ENCODE measurements at places on chromosomes 12 and 14.

DNA sequence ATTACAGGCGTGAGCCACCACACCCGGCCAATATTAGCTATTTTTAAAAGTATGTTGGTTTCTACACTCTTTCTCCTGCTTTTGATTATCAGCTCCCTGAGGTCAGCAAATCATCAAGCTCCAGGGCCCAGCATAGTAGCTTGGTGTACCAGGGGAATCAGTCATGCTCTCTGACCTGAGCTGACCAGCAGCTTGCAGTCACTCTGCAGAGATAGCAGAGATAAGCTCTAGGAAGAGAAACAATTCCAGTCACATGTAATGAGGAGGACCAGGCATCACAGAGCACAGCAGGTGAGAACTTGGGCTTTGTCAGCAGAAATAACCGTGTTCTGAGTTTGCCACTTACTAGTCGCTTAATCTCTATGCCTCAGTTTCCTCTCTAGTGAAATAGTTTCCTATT is 8.5 kb downstream of the PLEKHD1 start:
- DNase-seq = no peak

DNA sequence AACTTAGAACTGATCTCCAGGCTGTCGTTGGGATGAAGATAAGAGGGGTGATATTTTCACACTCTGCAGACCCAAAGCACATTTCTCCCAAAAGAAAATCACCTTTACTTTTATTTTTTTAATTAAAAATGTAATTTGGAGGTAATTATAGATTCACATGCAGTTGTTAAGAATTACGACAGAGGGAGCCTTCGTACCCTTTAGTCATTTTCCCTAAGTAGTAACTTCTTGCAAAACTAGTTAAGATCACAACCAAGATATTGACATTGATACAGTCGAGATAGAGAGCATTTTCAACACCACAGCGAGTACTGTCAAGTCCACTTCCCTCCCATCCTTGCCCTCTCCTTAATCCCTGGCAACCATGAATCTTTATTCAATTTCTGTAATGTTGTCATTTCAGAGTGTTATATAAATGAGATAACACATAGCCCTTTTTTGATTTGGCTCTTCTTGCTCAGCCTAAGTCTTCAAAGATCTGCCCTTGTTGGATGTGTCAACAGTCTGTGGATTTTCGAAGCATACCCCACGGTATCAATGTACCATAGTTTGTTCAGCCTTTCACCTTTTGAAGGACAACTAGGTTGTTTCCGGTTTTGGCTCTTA is 39.6 kb downstream of the DNAH10 start:
- peak; percentile 8 for DNase-seq

DNA sequence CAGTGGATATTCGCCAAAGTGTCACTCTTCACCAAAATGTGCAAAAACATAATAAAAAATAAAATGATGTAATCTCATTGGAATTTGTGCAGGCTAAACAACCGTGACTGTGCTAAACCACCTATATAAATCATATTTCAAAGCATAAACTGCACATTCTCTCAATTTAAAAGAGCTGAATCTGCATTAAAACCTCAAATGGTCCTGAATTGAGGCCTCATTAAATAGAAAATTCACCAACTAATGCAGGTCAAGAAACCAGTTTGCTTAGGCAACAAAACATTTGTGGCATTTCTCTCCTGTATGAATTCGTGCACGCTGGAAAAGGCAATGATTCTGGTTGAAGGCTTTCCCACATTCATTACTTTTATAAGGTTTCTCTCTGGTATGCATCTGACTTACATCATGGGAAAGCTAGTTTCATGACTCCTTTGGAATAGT is 80.1 kb upstream of the IFNG-AS1 start:
- no peak for DNase-seq

GRCh38 chr12:9750276-9751203 is 10.2 kb downstream of the CD69 start:
- peak; percentile 86 for DNase-seq

DNA sequence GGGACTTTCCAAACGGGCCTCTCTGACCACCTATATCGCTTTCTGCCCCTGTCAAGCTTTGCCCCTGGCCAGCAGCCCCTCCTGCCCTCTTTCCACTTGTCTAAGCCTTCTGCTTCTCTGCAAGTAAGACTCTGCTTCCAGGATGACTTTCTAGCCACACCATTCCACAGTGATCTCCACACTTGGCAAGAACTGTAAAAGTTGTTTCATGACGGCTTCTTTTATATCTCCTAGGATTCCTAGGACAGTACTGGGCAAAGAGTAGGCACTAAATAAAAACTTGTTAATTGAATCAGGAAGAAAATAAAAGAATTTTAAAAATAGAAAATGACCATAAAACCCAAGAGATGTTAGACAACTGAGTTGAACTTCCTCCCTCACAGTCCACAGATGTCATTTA is 1.8 kb upstream of the PTPN21 start:
- DNase-seq = no peak

GRCh38 chr12:104701756-104702155 is 245.0 kb downstream of the CHST11 start:
- DNase-seq = no peak

- DNase-seq = no peak
Observed at GRCh38 chr12:93279565-93280412, 97.9 kb upstream of the NUDT4 start.

DNA sequence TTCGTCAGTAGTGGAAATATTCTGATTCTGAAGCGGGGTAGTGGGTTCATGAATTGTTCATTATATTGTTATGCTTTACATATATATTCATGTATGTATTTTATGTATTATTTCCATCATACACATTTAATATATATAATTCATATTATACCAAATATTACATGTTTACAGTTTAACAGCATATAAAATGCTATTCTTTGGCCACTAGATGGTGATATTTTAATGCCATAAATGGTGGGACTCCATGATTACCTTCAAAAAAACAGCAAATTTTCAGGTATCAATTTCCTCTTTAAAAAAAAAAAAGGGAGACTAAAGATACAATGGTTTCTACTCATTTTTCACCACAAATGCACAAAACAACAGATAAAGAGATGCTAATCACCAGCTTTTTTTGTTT is 41.0 kb downstream of the BDKRB1 start:
- DNase-seq = peak; percentile 42

- DNase-seq = no peak
Observed at GRCh38 chr12:2082321-2082720, 29.5 kb downstream of the CACNA1C start.

DNA sequence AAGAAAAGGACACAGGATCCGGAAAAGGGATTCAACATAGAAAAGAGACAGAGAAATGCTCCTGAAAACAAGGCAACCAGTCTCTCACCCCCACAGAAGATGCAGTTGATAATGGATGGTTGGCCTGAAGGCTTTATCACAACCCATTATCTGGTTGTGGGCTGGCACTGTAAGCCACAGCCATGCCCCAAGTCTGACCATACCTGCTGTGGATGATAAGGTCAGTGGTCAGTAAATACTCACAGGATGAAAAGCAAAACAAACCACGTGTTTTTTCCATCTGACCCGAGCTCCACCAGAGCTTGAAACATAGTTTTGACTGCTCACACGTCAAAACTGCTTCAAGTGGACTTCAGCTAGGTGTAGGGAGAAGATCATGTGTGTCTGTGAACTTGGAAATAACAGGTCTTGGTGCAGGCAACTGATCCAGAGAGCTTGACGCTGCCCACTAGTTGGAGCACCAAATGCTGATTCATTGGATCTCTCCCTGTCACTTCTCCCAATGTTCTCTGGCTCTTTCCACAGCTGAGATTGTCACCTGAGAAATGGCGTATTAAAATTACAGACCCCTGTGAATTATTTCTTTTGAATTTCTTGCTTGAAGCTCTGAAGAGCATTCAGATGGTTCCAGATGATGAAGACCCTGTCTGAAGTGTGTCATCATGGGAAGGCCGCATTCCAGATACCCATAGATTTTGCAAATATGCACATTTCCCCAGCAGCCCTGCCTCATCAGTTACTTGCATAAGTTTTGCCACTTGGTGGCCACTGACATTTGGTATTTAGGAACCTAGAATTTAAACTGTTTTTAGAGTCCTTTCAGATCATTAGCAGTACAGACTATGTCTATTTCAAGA is 8.5 kb downstream of the TMEM233 start:
- no peak for DNase-seq

DNA sequence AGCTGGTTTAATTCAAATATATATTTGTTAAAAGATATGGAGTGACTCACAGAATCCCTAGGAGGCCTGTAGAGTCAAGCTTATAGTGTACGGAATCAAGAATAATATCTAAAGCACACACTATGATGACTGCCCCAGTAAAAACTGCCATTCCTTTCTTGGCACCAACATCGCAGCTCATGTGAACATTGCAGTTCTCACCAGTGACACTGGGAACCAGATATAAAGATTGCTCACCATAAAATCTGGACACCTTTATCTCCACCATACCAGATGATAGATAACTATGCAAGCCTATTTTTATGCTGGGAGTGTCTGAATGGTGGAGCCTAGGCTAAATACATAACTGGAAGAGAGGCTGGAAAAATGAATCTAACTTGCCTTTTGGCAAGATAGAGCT is 463.9 kb upstream of the TBX3 start:
- DNase-seq = no peak

DNA sequence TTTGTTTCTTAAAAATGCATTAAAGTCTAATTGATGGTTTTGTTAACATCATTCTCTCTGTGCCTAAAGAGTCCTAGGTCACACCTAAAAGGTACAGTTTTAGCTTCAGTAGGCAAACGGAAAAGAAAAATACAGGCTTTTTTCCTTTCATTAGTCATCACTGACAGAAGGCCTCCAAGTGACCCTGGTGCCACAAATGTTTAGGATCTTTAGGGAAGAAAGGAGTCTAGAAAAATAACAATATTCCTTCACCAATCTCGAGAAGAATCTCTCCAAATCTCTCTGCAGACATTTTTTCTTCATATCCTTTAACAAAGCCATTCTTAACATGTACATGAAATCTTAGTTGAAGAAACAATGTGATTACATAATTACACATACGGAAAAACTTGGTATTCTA is 2.0 kb downstream of the DENND5B start:
- DNase-seq = no peak

GRCh38 chr14:104332634-104333270 is 194.4 kb downstream of the KIF26A start:
- DNase-seq = no peak

DNA sequence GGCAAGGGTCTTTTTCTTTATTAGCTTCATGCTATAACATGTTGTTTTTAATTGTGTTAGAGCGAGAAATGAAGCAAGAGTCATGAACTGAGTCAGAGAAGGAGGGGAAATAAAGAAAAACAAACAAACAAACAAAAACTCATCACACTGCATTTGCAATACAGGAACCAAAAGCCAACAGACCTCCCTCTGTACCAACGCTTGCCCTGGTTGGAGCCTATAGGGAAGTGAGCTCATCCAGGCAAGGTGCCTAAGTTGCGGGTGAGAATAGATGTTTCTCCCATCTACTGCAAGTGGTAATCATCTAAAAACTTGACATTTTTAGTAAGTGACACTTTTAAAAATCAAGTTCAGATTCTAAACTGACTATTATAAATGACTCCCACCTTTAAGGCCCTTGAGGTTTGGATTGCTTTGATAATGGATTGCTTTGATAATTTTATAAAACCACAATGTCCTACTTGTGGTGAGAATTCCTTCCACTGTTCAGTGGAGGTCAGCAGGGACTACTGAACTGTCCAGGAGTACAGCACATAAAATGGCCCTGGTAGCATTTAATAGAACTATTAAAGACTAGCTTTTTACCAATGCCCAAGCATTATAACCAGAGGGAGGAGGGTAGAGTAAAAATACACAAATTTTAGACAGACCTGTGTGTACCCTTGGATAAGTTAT is 31.3 kb downstream of the SLC38A1 start:
- no peak for DNase-seq

All from B cell (primary cell).